Right lung (tissue), 10 donors: ENCODE measurements at places on chromosomes 1 and 21.

DNA sequence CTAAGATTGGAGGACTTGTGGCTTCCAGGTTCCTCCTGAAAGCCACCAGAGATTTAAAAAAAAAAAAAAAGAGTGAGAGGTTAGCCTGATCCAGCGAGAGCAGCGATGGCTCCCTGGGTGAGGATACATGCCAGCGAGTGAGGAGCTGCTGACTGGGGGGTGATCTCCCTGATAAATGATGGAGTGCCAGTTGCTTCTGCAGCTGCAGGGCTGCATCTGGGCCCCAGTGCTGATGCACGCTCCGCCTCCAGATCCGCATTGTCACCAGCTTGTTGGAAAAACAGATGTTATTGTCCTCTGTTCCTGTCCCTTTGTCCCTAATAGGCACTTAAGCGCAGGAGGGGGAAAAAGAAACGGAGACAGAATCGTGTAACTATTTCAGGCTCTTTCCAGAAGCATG lies 28.6 kb downstream of the UBIAD1 start:
- no peak for DNase-seq

DNA sequence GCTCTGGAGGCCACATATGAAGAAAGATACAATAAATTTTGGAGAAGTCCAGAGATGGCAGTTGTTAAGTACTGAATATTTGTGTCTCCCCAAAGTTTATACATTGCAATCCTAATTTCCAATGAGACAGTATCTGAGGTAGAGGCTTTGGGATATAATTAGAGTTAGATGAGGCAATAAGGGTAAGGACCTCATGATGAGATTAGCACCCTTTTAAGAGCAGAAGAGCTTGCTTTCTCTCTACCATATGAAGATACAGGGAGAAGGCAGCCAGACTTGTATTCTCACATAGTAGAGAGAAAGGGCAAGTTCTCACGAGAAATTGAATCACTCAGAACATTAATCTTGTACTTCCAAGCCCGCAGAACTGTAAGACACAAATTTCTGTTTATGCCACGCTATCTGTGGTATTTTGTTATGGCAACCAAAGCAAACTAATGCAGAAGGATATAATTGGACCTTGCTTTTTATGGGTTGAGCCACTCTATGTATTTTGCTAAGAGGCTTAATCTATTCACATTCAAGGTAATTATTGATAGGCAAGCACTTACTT lies 430.1 kb downstream of the KCNT2 start:
- DNase-seq = no peak

GRCh38 chr1:164753521-164754077 lies 194.6 kb downstream of the PBX1 start:
- no peak for DNase-seq

GRCh38 chr1:96842215-96842614 lies 120.6 kb downstream of the PTBP2 start:
- no peak for DNase-seq

DNA sequence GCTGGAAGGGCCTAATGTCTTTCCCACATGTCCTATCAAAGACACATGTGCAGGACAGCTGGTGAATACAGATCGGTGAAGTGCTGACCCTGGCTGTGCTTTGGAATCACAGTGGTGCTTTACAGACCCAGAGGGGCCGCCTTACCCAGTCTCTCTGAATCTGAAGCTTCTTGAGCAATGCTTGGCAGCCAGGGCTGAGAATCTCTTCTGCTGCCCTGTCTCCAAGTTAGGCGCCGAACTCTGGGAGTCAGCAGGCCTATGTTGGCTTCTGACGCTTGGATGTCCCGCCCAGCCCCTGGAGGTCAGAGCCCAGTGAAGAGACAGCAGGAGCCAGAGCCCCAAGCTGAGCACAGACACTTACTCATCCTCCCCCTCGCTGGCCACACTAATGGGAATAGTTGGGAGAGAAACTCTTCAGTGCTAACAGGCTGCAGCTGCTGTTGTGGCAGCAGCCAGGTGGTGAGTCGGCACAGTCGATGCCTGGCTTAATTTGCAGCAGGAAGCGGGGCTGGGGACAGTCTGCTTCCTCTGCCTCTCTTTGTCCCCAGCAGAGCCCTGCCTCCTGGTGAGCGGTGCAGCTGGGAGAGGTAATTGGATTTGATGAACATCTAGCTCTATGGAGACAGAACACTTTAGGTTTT lies 68.1 kb downstream of the URB2 start:
- DNase-seq = peak; percentile 83

DNA sequence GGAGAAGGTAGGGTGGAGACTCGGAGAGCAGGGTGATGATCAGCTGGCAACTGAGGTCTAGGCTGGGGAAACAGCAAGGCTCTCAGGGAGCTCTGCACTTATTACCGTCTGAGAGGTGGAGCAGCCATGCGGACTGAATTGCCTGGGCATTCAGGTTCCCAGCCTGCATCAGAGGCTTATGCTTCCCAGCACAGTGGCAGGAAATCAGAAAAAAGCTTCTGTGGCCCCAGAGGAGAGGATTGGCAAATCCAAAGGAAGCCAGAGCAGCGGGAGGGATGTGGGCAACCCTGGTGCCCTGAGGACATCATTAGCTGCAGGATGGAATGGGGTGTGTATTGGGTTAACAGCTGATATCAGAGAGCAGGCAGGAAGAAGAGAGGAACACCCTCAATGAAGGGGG lies 374.1 kb upstream of the POU3F1 start:
- DNase-seq = no peak

- no peak for DNase-seq
These were observed 35.0 kb downstream of the USP24 start for GRCh38 chr1:55180075-55180670.

DNA sequence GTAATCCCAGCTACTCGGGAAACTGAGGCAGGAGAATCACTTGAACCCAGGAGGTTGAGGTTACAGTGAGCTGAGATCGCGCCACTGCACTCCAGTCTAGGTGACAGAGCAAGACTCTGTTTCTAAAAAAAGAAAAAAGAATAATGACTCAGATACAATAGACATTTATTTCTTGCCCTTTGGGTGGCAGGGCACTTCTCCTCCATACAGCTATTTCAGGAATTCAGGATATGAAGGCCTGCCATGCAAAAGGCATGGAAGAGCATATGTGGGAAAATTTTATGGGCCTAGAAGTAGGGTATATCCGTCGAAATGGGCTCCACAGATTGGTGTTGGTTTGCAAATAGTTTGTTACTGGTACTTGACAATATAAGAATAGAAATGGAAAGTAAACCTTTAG lies 20.2 kb upstream of the POGZ start:
- DNase-seq = no peak

- DNase-seq = no peak
These were observed 114.7 kb upstream of the IRF2BP2 start for GRCh38 chr1:234724516-234725176.

GRCh38 chr1:34272152-34272551 lies 95.4 kb downstream of the C1orf94 start:
- no peak for DNase-seq

DNA sequence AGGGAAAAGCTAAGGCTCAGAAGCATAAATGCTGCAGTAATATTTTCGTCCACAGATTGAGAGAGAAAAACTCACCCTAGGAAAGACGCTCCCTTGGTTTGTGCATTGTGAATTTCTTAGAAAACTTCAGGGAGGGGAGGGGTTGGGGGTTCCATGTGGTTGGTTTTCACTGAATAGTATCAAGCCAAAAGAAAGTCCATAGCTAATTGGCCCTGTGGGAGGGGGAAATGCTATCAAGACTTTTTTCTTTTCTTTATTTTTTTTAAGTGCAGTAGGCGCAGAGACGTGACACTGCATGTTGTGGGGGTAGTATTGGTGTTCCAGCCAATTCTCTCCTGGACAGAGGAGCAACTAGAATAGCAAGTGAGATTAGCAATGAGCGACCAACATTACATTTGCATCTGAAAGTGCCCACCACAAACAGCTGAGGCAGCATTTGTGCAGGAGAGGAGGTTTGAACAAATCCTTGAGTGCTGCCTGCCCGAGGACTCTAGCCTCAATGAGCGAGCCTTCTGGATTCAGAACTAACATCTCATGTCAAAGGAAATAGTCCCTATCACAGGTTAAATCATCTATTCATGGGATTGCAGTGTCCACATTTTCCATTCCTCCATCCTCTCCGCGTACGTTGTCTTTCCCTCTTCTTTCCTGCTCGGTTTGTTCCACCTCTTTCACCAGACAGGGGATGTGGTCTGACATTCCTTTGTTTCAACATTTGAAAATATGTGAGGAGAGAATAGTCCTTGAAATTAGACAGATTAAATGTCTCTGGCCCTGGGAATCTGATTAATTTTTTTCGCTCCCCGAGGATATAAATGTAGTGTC lies 118.0 kb upstream of the MARK1 start:
- DNase-seq = no peak

DNA sequence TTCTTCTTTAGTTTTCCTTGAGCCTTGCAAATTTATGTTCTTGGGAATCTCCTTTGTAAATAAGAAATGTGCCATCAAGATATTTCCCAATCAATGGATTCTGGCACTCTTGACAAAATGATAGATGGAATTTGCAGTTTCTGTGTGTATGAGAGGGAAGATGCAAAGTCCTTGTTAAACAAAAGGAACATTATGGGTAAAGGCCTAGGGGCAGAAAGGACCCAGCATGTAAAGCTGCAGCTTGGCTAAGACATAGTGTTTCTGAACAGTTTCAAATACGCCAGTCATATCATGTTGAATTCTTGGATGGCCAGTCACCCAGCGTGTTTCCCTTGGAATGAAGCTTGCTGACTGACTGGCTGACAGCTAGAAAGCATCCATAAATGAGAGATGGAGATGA lies 210.8 kb downstream of the NFIA start:
- no peak for DNase-seq

GRCh38 chr1:118097622-118098348 lies 87.2 kb downstream of the SPAG17 start:
- no peak for DNase-seq

DNA sequence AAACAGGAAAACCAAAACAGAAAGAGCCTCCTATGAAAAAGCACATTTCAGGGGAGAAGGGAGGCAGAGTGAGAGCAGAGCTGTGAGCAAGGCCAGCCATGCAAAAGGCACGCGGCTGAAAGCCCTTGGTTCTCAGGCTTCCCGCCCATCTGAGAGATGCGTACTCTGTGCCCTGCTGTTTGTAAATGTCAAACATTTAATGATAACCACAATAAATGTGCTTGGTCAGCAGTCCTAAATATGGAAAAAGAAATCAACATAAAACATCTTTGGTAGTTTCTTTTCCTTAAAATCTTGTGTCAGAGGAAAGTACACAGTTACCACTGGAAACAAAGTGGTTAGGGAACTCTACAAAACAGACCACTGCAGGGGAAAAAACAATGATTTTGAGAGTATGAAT lies 283.1 kb downstream of the DSCAM start:
- DNase-seq = no peak

DNA sequence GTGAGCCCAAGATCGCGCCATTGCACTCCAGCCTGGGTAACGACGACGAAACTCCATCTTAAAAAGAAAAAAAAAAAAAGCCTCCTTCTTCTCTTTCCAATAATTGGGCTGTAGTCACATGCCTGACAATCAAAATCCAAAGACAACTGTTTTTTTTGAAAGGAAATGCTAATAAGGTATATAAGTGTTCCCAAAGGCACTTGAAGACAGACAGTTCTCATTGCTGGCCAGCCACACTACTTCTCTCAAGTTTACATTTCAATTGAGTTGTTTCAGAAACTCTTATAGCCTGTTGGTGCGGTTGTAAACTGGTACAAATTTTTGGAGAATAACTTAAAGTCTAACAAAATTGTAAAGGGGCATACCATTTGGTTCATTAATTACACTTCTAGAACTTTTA lies 23.3 kb downstream of the GATAD2B start:
- DNase-seq = no peak
